Dermis microvascular lymphatic vessel endothelial cell (primary cell): ENCODE measurements at places on chromosomes 2 and 18. TPM values are rescaled to one million over a fixed set of nuclear protein-coding genes. Genes with fewer than 3 reads are reported as not detected.

DNA sequence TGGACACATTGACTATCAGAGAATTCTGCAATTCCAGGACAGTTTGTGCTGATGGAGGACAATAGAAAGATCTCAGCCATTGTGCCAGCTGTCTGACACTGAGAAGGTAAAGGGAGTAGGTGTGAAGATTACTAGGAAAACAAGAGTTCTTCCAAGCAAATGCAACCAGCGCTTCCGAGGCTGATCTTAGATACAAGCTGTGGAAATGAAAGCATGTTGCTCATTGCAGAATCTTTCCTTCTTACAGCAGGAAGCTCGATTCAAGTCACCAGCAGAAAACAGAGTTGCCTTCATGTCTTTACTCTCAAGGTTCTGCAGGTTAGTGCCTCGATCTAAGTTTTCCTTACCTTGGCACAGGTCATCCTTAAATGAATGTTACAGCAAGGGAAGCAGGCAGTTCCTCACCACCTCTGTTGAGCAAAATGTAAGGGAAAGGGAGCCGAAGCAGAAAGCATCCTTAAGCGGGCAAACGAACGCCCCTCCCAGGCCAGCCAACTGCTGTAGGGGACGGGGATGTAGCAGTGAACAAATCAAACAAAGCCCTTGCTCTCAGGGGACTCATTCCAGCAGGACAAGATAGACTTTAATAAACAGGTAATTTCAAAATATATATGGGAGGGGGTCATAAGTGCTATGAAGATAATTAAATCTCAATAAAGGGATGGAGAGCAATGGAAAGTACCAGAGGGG, 54.3 kb downstream of the MARCHF4 start:
- no peak for DNase-seq

GRCh38 chr18:13270279-13270855, 51.8 kb downstream of the LDLRAD4 start:
- no peak for DNase-seq

GRCh38 chr18:39622431-39622830, 2056.8 kb upstream of the CELF4 start:
- DNase-seq, result no peak

DNA sequence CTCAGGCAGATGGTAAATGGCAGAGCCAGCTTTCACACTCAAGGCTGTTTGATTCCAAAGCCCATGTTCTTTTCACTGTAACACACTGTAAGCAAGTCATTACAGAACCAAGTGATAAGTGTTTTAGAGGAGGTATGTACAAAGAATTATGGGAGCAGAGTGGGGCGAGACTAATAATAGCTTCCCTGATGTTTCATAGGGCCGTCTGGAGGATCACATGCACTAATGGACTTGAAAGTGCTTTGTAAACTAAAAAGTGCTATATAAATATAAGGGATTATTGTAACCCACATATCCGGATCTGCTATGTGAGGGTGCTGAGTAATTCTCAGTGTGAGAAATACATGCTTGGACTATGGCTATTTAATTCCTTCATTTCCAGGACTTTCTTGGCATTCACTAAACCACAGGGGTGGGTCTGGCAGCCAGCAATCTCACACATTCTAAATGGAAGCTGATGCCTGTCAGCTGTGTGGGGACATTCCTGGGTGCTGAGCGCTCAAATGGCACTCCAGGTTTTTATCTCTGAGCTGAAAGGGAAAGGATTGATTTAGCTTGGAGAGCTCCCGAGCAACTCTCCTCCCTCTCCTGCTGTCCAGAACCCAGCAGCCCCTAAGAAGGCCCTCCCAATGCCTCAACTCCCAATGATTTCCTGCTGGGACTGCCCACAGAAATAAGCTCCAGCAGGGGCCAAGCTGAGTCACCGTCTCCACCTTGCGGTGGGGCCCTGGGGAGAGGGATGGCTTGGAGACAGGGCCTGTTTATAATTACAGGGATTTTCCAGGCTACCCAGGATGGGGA, 222.8 kb downstream of the SOX11 start:
- no peak for DNase-seq

GRCh38 chr18:55326134-55326533, 261.9 kb downstream of the TCF4 start:
- DNase-seq, result no peak

Gene RUFY4
- total RNA-seq, result not detected in 2 replicates

Gene C1QL2
- not detected in 2 replicates for total RNA-seq

Gene NEU4
- 0.13 TPM in 1 of 2 replicates, not detected in the other for total RNA-seq
